Activated CD4-positive, alpha-beta T cell treated with anti-CD3 and anti-CD28 coated beads, Interleukin-2, amount 50 U/mL, for 4 hours (primary cell): ENCODE measurements at places on chromosomes 4 and X.

GRCh38 chr4:118950929-118951570 lies 62.4 kb downstream of the SYNPO2 start:
- no peak for DNase-seq

- DNase-seq, result no peak
These were observed 2.4 kb upstream of the SETD7 start for GRCh38 chr4:139558235-139559088.

GRCh38 chrX:150436195-150436594 lies 73.1 kb downstream of the MAMLD1 start:
- no peak for DNase-seq

DNA sequence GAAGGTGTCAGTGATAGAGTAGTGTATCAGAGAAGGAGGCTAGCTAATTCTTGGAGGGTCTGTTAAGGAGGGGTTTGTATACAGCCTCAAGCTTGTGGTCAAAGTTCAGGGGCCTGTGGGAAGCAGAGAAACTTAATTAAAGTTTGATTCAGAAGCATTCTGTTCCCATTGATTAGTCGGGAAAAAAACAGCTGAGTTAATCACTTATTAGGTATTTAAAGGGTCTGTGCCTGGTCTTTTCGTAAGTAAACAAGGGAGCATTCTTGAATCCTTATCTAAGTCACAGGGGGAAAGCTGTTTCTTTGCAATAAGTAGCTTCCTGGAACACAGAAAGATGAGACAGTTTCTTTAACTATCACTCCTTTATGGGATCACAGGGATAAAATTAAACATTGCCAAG lies 492.1 kb downstream of the PCDH10 start:
- no peak for DNase-seq

GRCh38 chr4:5126857-5127256 lies 75.6 kb downstream of the STK32B start:
- DNase-seq, result no peak

GRCh38 chrX:360496-361150 lies 26.1 kb downstream of the PPP2R3B start:
- DNase-seq, result no peak

DNA sequence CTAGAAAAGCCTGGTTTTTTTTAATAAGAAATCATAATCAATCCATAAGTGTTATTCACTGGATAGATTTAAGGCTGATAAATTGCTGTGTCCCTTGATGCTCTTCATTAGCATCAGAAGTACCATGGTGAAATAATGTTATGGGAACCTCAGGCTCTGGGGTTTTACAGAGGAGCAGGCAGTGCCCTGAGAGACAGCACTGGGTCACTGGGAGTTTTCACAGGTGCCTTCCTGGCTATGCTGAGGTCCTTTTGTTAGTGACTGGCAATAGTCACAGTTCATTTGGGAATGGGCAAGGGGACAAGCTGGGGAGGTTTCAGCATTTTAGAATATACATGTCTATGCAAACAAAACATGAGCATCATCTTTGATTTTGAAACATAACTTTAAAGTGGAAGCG lies 38.6 kb downstream of the ANK2 start:
- no peak for DNase-seq

DNA sequence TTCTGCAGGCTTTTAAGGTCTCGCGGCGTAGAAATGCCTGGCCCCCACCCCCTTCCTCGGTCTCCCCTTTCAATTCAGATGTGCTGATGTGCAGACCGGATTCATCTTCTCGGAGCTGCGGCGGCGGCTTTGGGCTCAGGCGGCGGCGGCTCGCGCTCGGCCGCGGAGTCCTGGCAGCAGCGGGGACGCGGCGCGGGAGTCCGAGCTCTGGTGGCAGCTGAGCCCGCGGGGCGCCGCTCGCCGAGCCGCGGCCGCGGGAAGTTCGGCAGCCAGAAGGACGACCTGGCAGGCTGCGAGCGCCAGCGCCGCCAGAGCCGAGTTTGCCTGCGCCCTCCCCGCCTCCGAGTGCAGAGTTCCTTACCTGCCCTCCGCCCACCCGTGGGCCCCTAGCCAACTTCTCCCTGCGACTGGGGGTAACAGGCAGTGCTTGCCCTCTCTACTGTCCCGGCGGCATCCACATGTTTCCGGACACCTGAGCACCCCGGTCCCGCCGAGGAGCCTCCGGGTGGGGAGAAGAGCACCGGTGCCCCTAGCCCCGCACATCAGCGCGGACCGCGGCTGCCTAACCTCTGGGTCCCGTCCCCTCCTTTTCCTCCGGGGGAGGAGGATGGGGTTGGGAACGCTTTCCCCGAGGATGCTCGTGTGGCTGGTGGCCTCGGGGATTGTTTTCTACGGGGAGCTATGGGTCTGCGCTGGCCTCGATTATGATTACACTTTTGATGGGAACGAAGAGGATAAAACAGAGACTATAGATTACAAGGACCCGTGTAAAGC lies 448 bp downstream of the TLL1 start:
- no peak for DNase-seq

GRCh38 chrX:107360788-107361360 lies 88.6 kb upstream of the FRMPD3 start:
- no peak for DNase-seq

DNA sequence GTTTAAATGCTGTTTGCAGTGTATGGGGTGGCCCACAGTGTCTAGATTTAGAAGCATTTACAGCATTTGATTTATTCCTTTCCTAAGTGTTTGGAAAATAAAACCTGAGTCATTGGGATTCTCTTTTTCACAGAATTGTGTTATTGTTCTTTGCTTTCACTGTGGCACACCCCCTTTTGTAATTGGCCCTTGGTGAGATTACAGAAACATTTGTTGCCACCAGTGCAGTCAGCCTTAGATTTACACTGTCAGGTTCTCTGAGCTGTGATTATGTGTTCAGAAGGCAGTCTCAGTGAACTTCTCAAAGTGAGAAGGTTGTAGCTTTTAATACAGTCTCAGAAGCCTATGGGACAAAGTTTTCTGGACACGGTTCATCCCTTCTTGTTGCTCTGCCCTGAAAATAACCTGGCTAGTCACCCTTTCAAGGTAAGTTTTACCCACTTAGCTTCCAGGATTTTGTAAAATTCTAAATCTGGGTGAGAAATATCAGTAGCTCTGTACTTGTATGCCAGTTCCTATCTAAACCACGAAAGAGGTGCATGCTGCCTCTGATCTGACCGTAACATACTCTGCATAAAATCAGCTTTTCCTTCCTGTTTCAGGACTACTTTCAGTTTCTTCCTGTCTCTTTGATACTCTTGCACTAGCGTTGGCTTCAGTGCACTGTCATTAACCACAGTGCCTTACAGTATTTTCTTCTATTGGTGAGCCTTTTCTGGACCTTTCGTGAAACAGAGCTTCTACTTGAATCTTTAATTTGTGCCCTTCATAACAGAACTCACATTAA lies 12.6 kb downstream of the RUFY3 start:
- no peak for DNase-seq

- DNase-seq, result no peak
These were observed 37.8 kb downstream of the ACSL1 start for GRCh38 chr4:184787766-184788503.

DNA sequence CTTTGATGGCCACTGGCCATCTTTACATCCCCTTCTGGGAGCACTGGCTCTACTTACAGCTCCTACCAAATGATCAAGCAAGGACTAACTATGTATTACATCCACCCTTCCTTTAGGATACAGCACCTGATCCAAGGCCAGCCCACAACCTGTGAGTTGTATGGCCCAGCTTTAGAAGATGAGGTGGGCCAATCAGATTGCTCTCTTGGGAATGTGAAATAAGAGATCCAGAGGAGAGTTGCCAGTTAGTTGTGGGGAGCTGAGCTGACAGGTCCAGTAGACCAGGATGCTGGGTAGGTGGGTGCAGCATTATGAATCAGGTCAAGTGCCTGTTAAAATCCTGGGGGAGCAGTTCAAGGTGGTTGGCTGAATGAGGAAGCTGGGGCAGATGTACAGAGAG lies 111.5 kb downstream of the GNL3L start:
- no peak for DNase-seq

GRCh38 chr4:1210971-1211370 lies 38.0 kb downstream of the CTBP1 start:
- DNase-seq, result no peak
